Left kidney (tissue), 8 donors: ENCODE measurements at places on chromosomes 1 and 21. TPM values are rescaled to one million over a fixed set of nuclear protein-coding genes. Genes with fewer than 3 reads are reported as not detected.
A peak's percentile ranks its signal among the peaks of the same experiment; 100 is the strongest.

DNA sequence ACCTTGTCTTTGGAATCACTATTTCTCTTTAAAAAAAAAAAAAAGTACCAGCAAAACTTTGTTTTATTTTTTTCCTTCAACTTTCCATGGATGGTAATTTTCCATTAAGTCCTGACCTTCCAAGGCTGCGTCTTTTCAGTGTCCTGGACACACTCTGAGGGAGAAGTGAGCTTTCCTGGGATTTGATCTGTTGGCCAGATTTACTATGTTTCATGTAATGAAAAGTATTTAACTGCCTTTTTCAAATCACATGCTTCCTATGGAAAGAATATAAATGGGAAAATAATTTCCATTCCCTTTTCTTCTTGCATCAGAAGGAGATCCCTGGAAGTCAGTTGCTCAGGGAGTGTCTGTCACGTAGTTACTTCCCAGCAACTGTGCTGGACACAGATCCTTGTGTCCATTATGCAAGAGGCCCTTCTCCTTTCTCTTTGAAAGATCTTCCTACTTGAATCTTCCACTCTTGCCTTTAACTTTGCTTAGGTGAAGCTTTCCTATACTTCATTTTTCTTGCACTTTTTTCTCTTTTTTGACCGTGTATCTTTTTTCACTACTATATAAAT lies 59.3 kb downstream of the CENPF start:
- no peak for DNase-seq

- DNase-seq = no peak
Observed at GRCh38 chr1:39220891-39221870, 16.7 kb downstream of the MACF1 start.

DNA sequence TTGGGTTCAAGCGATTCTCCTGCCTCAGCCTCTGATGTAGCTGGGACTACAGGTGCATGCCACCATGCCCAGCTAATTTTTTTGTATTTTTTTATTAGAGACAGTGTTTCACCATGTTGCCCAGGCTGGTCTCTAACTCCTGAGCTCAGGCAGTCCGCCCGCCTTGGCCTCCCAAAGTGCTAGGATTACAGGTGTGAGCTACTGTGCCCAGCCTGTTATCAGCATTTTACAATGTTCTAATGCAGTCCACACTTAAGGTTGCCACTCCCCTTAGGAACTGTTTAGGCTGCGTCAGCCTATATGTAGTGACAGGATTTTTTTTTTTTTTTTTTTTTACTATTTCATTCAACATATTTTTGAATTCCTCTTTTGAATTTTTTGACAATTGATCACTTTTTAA lies 30.2 kb downstream of the AGPAT3 start:
- no peak for DNase-seq

GRCh38 chr21:43581453-43581852 lies 77.8 kb downstream of the HSF2BP start:
- DNase-seq = no peak

DNA sequence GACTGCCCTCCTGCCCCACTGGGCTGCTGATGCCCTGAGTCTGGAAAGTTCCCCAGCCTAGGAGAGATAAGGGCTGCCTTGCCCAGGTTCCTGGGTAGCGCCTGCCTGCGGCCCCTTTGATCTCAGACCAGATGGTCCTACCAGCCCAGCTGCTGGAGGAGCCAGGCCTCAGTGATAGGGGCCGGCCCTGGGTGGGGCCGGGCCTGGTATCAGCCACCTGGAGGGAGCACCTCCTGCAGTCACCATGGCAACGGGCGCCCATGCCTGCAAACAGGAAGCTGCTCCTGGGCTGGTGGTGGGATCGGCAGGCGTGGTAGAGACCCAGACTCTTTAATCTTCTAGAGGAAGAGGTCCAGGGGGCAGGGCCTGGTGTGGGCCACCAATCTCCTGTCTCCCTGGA lies 119.7 kb upstream of the WNT4 start:
- no peak for DNase-seq

GRCh38 chr1:55547405-55547804 lies 332.2 kb upstream of the USP24 start:
- no peak for DNase-seq

DNA sequence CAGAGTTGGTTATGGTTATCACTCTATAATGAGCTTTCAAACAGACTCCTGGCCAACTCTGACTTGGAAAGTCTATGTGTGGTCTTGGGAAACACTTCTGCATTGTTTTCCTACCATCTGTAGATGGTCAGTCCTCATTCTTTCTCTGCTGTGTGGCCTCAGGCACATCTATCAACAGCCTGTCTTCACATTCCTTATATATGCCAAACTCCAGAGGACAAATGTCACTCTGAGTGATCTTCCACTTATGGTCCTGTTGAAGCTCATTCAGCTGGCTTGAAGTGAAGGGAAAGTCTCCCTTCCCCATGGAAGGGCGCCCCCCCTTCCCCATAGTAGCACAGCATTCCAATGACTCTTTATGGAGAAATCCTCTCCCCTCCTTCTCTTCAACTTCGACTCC lies 58.7 kb downstream of the VANGL2 start:
- DNase-seq = no peak

DNA sequence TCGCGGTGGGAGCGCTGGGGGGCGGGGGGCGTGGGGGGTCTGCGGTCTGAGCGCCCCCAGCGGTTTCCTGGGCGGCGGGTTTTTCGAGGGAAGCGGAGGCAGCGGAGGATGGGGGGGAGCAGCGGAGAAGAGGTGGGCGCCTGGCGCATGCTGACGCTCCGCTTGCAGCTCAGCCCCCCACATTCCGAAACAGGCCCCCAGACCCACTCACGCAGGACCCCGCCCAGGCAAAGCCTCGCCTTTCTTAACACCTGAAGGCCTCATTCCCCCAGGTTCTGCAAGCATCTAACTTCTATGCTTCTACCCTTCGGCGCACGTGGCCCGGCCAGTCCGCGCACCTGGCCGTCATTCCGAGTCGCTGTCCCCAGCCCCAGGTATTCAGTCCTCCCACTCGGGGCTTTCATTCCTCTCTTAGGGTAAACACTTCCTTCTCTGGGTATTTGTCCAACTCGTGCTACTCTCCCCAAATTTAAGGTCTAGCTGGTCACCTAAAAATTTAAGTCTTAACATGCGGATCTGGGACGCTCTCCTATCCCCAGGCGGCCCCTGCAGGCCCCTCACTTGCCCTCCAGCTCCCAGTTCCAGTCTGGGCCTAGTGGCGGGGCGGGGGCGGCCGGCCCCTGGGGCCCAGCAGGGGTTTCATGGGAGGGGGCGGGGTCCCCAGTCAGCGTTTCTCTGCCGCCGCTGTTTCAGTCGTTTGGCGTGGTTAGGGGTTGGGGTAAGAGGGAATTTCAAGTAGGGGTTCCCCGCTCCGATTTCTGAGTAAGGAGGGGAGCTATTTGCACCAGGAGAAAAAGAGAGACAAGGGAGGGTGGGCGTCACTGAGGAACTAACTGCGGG lies 2.8 kb upstream of the ZBTB7B start:
- DNase-seq = no peak

DNA sequence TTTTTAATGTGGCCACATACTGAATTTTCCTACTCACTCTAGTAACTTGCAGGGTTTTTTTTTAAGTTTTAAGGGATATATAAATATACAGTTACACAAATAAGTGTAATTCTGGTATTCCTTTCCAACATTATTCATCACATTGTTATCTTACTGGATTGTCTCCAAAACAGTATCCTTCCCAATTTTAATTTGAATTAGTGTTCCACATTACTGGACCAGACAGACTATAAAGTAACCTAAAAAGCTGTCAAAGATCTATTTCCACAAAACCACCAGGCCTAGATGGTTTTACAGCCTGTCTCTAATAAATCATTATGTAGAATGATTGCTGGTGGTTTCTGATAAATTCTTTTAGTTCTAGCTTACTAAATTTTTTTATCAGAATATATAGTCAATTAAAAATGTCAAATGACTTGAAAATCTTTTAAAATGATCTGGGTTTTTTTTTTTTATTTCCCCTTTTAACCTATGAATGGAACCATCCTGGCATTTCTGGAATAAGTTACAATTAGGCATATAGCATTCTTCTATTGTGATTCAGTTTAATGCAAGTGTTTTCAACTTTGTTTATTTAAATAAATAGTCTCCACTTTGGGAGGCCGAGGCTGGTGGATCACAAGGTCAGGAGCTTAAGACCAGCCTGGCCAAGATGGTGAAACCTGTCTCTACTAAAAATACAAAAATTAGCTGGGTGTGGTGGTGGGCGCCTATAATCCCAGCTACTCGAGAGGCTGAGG lies 59.3 kb downstream of the PACC1 start:
- DNase-seq = no peak

GRCh38 chr21:42091899-42092508 lies 20.9 kb downstream of the UMODL1 start:
- peak; percentile 30 for DNase-seq

GRCh38 chr1:166844791-166845190 lies 5.5 kb downstream of the POGK start:
- no peak for DNase-seq

DNA sequence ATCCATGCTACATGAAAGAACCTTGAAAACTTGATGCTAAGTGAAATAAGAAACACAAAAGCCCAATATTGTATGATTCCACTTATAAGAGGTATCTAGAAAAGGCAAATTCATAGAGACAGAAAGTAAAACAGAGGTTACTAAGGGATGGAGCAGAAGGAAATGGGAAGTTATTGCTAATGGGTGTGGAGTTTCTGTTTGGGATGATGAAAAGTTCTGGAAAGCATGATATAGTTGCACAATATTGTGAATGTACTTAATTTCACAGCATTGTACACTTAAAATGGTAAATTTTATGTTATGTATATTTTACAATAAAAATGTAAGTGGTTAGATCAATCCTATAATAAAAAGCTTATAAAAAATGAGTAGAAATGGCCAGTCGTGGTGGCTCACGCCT lies 1.6 kb upstream of the NECAP2 start:
- DNase-seq = no peak

DNA sequence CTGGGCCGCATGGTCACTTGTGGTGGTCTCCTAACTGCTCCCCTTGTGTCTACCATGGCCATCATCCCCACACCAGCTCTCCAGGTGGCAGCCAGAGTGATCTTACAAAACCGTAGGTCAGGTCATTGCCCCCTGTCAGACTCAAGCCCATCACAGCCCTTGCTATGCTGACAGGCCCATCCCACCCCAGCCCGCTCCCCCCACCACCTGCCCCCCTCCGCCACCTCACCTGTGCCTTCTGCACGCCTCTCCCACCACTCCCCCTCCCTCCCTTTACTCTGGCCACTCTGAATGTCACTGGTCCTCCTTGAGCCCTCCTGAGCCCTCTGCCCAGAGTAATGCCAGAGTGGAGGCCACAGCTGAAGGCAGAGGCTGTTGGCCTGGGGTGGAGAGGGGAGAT lies 28.5 kb downstream of the TEX35 start:
- no peak for DNase-seq

GRCh38 chr1:102967786-102968185 lies 140.5 kb downstream of the COL11A1 start:
- DNase-seq = no peak

DNA sequence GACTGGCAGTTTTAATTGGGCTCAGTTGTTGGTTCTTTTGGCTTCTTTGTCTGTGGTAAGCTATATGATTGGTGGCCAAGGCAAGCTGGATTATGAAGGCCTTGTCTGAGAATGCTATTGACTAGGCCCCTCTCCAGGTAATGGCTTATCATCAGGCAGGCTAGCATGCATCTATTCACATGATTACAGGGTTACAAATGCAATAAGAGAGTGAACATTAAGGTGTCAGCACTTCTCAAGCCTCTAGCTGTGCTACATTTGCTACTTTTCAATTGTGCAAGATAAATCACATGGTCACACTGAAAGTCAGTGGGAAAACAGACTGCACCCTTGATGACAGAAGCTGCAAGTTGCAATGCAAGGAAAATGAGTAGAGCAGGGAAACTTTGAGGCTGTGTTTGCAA lies 550.9 kb upstream of the TMPRSS15 start:
- DNase-seq = no peak

DNA sequence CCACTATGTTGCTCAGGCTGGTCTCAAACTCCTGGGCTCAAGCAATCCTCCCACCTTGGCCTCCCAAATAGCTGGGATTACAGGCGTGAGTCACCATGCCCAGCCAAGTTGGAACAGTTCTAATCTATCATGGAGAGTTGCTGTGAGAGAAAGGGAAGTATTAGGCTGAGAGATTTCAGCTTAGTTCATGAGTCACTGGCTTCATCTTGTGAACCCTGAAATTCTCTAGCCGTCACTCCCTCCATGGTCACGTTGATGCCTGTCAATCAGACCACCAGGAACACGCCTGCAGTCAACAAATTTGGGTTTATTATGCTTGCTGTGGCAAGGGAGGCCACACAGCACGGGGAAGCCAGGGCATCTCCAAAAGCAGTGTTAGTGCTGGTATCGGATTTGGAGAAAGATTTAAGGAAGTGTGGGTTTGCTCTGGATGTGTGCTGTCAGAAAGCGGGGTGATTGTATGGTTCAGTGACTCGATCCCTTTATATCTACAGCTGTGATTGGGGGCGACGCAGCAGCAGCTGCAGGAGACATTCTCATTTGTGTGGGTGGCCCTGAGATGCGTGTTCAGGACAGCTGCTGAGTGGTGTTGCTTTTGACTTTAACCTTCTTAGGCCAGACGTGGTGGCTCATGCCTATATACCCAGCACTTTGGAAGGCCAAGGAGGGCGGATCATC lies 18.7 kb downstream of the UQCRHL start:
- DNase-seq = no peak

- no peak for DNase-seq
Observed at GRCh38 chr1:12178511-12178910, 11.7 kb downstream of the TNFRSF1B start.

DNA sequence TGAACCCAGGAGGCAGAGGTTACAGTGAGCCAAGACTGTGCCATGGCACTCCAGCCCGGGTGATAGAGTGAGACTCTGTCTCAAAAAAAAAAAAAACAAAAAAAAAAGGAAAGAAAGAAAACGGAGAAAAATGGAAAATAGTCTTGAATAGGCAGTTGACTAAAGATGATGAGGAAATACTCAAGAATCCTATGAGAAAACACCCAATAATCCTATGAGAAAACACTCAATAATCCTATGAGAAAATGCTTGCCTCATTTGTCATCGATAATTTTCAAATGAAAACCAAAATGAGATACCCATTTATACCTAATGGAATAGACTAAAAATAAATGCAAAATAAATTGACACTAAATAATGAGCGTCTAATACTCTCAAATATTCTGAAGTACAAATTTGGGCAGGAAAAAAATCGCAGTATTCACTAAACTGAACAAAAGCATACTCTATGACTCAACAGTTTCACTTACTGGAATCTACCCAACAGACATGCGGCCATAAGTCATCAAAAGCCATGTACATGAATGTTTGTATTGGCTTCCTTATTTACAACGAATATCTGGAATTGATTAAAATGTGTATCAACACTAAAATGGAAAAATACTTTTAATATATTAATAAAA lies 733.9 kb upstream of the CHRM3 start:
- no peak for DNase-seq

- DNase-seq = no peak
Observed at GRCh38 chr1:151827853-151828252, 3.7 kb downstream of the RORC start.

The SLC45A1 gene
- polyA plus RNA-seq = 2.8 TPM

The MAP3K6 gene
- 7.1 TPM for polyA plus RNA-seq

The CACHD1 gene
- polyA plus RNA-seq = 68.0 TPM

The LCE1F gene
- not detected for polyA plus RNA-seq

The SERINC2 gene
- 40.9 TPM for polyA plus RNA-seq

The KLF17 gene
- polyA plus RNA-seq = 0.05 TPM

The NBPF1 gene
- polyA plus RNA-seq = 88.9 TPM

The CA14 gene
- 9.6 TPM for polyA plus RNA-seq

The NOS1AP gene
- 10.7 TPM for polyA plus RNA-seq

The PALMD gene
- 2.6 TPM for polyA plus RNA-seq

The ACOT11 gene
- polyA plus RNA-seq = 13.6 TPM

The ROR1 gene
- 36.8 TPM for polyA plus RNA-seq

The SLC19A1 gene
- 67.0 TPM for polyA plus RNA-seq

The SELP gene
- polyA plus RNA-seq = 4.4 TPM

The GNG12 gene
- polyA plus RNA-seq = 105 TPM

The EPHB2 gene
- 11.5 TPM for polyA plus RNA-seq
